ENCODE measurements at places on chromosomes 1 and 21. TPM values are rescaled to one million over a fixed set of nuclear protein-coding genes. Genes with fewer than 3 reads are reported as not detected.

Gene SPATA46
- total RNA-seq, result not detected

Gene AGO3
- total RNA-seq, result 26.3 TPM

Gene SERTAD4
- 4.5 TPM for total RNA-seq

GRCh38 chr1:110879758-110880606 lies 7.0 kb downstream of the CD53 start:
- H3K4me1 ChIP-seq, result peaks cover 11% of the 10 kb centered on the region
- H3K4me3 ChIP-seq, result no peak overlapping the region
- DNase-seq, result peak; percentile 41
- 0 out of 2 replicates have a peak, but pooled peaks cover 15% of the 10 kb centered on the region for H3K27me3 ChIP-seq
- H3K27ac ChIP-seq, result no peak overlapping the region

DNA sequence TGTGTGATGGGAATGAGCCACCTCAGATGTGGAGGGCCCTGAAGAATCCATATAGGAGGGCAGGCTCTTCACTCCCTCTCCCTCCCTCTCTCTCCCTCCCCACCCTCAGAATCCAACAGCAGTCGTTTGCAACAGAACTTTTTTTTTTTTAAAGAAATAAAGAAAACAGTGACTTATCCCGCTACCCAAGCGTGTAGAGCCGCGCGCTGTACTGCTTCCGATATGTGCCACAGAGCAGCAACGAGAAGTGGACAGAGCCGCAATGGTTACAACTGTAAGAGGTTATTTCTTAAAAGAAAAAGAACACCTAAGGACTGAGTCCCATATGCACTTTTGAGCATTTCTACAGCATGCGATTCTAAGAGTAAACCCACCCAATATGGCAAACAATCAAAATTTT lies 7.4 kb upstream of the NADK start:
- H3K4me1 ChIP-seq, result peaks cover 18% of the 10 kb centered on the region
- H3K4me3 ChIP-seq, result no peak overlapping the region
- H3K36me3 ChIP-seq, result peaks cover 58% of the 10 kb centered on the region
- no peak for DNase-seq
- no peak overlapping the region for H3K27ac ChIP-seq

- H3K4me1 ChIP-seq, result no peaks in the 10 kb centered on the region
- no peak overlapping the region for H3K4me3 ChIP-seq
- no peak overlapping the region for H3K27ac ChIP-seq
- DNase-seq, result no peak
Measured at GRCh38 chr1:10084045-10084444, 51.3 kb downstream of the UBE4B start.
